ENCODE measurements at places on chromosomes 2 and 18. TPM values are rescaled to one million over a fixed set of nuclear protein-coding genes. Genes with fewer than 3 reads are reported as not detected.

GRCh38 chr18:41906528-41907146 lies 48.4 kb upstream of the PIK3C3 start:
- peak; percentile 69 for DNase-seq
- no peaks in the 10 kb centered on the region for H3K27me3 ChIP-seq
- H3K27ac ChIP-seq = no peak overlapping the region
- H3K36me3 ChIP-seq = no peaks in the 10 kb centered on the region

DNA sequence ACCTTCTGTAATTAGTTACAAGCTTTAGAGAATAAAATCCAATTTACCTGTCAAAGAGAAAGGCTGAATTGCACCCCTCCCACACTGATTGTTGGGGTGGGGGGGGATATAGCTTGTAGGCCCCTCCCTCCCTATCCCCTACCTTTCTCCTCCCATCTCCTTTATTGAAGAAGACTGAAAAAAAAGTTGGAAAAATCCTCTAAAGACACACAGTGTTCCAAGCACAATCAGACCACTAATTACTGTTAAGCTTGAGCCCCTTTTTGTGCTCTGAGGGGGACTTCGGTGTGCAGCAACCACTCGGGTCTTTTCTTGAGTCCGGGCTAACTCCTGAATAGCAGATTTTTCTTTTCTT lies 43.0 kb upstream of the FZD5 start:
- no peaks in the 10 kb centered on the region for H3K4me1 ChIP-seq
- no peaks in the 10 kb centered on the region for H3K27me3 ChIP-seq
- no peaks in the 10 kb centered on the region for H3K36me3 ChIP-seq

DNA sequence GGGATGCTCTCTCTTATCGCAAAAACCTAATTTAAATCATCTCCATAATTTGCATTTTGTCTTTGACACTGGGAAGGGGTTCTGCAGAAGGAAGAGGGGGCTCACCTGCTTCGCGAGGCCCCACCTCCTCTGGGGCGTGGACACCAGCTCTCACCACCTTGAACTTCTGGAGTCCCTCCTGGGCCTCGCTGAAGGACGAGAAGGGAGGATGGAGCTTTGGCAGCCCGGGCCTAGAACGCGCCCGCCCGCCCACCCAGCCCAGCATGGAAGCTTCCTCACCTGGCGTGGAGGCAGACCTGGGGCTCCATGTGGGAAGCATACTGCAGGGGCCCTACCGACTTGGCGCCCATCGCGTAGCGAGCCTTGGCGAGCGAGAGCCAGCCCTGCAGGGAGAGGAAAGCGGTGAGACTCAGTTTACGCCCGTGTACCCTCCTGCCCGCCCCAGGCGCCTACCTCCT lies 1.1 kb upstream of the IMP4 start:
- H3K4me3 ChIP-seq = peak overlapping the region; percentile 96
- H3K27me3 ChIP-seq = no peaks in the 10 kb centered on the region
- peaks cover 28% of the 10 kb centered on the region for H3K36me3 ChIP-seq
- H3K27ac ChIP-seq = peak overlapping the region; percentile 71
- peaks cover 11% of the 10 kb centered on the region for H3K4me1 ChIP-seq
- no peak for DNase-seq

Gene TEX261
- 26.3 TPM for total RNA-seq

Gene ATOH8
- 7.9 TPM for total RNA-seq

Gene L3MBTL4
- under 0.01 TPM for total RNA-seq
